ENCODE measurements at places on chromosomes 2 and 18.

GRCh38 chr2:11597538-11598225 is 63.8 kb downstream of the GREB1 start:
- no peak for DNase-seq

- no peak for DNase-seq
These were observed 10.8 kb downstream of the LRRFIP1 start for GRCh38 chr2:237638176-237638575.

GRCh38 chr2:217260441-217261115 is 400.7 kb upstream of the TNP1 start:
- DNase-seq = no peak

GRCh38 chr2:18399601-18400000 is 160.9 kb downstream of the RDH14 start:
- DNase-seq = no peak

GRCh38 chr2:240309214-240309613 is 126.2 kb upstream of the GPC1 start:
- DNase-seq = no peak

- DNase-seq = no peak
These were observed 113.5 kb downstream of the EPHA4 start for GRCh38 chr2:221458578-221458977.

- no peak for DNase-seq
These were observed 52.1 kb upstream of the SLC66A3 start for GRCh38 chr2:11102956-11103860.

DNA sequence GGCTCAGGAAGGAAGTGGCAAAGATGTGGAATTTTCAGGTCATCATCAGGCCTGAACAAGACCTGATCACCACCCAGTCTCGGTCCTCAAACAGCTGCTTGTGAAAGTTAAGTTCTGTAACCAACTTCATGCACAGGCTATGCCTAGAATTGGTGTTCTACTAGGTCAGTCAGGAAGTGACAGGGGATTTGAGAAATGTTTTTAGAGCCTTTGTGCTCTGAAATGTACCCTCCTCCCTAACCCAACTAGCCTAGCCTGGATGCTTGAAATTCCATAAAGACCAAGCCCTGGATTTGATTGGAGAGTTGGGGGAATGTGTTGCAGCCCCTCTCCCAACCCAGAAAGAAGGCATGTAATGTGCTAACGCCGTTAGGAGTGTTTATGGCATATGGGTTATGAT is 63.3 kb downstream of the TGOLN2 start:
- no peak for DNase-seq

DNA sequence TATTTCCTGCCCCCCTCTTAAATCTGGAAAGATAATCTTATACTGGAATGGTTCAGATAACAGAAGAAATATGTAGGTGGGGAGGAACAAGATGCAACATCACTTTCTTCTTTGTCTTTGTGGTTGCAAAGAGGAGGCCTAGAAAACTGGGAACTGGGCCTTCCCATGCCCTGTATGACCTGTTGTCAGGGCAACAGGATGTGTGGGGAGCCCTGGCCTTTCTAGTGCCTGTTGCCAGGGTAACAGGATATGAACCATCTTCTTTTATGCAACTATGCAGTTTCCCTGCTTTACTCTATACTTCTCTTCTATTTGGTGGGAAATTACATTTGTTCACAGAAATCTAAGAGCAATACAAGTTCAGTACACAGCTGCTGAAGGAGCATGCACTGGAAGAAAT is 79.8 kb upstream of the PDE1A start:
- DNase-seq = no peak

DNA sequence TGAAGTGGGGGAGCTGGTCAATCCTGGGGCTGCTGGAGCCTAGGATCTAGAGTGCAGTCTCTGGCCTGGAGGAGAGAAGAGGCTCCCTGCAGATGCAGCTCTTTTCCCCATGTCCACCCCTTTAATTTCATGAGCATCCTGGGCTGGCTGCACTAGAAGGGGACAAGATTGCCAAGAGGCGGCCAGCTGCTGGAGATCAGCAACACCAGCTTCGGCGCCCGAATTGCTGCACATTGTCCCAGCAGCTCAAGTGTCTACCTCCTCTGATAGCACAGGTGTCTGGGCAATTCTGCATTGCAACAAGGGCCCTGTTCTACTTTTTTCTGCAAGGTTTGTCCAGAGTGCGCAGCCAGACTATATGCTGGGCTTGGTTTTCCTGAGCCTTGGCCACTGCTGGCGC is 125.7 kb downstream of the AGAP1 start:
- no peak for DNase-seq

GRCh38 chr2:111221701-111222100 is 101.0 kb downstream of the BCL2L11 start:
- DNase-seq = no peak

GRCh38 chr2:138421971-138422335 is 79.6 kb upstream of the SPOPL start:
- DNase-seq = no peak

DNA sequence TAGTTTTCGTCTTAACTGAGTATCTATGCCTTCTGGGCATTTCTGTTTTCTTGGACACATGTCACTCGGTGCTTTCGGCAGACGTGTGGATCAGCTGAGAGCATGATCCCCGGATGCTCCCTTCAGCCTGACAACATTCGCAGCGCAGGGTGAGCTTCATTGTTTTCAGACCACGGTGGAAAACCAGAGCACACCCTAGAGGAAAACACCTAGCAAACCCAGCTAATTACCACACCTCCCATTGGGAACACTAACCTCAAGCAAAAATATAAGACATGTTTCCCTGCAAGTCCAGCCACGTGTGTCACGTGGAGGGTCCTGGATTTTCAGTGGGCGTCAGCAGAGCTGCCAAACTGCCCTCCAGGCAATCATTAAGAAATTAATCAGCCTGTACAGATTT is 31.0 kb downstream of the ANKRD29 start:
- no peak for DNase-seq

- DNase-seq = no peak
These were observed 13.4 kb downstream of the IL18RAP start for GRCh38 chr2:102436323-102436722.

- peak; percentile 63 for DNase-seq
These were observed 139.7 kb downstream of the HRH4 start for GRCh38 chr18:24600076-24600654.

GRCh38 chr2:1677821-1678165 is 66.5 kb downstream of the PXDN start:
- DNase-seq = no peak

- no peak for DNase-seq
These were observed 61.3 kb downstream of the ATL2 start for GRCh38 chr2:38315707-38316333.

DNA sequence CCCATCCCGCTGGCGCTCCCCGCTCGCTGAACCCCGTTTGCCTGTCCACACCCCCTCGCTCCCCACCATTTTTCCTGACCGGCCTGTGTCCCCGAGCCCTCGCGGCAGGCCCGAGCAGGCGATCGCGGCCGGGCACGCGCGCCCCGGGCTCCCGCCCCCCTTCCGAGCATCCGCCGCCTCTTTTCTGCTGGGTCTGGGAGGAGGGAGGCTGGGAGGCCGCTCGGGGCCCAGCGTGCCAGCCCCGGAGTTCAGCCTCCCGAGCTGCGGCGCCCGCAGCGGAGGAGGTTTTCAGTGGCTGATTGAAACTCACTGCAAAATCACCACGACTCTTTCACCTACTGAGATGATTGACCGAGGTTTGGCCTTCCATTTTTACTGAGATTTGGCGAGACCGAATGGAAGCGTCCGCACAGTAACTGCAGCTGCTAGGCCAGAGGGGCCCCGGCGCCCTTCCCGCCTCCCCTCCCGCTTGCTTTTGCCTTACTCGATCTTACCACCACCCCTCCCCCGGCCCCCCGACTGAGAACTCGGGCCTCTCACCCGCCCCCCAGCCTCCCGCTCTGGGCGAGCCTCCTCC is 4.8 kb downstream of the SOX11 start:
- DNase-seq = no peak

- DNase-seq = no peak
These were observed 6.7 kb downstream of the PPP1R7 start for GRCh38 chr2:241156971-241157441.

GRCh38 chr2:190069936-190070696 is 7.6 kb upstream of the MSTN start:
- DNase-seq = peak; percentile 47
